MV-4-11 (cell line): ENCODE measurements at places on chromosomes 5 and 9.

GRCh38 chr9:79357194-79357593, 214.6 kb upstream of the TLE4 start:
- no peak for DNase-seq

DNA sequence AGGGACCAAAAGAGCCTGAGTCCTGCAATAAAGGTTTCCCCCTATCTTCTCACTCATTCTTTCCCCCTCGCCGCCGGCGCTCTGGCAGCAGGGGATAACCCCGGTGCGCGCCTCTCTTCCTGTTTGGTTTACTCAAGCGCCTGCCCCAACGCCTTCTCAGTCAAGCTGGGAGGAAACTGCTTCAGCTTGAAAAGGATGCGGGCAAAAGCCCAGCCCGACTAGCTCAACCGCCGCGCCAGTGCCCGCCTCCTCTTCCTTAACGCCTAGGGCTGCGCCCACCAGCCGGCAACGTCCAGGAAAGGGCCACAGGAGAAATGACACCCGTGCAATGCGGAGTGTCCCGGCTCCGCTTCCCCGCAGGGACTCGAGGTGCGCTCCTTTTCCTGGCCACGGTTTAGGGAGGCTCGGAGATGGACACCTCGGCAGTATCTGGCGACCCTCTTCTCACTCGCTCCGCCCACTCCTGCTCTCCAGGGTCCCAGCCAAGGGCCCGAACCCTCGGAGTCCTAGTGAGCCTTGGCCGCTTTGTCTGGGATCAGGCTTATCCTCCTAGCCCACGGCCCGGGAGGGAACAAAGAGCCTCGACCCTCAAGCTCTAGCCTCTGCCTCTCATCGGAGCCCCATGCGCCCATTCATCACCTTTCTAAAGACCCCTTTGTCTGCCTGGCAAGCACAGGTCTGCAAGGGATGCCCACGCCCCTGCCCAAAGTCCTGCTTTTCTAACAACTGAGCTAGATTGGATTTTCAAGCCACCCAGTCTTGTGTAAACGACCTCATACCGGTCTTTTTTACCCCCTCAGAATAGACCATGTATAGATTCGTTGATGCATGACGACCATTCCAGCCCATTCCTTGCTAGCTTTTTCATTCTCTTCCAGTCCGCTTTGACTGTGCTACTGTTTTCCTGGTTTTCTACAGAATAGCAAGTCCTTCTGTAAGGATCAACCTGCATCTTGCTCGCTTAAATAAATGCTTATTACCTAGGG, 2.0 kb downstream of the ST8SIA4 start:
- DNase-seq: peak; percentile 94

GRCh38 chr5:5584236-5584745, 161.8 kb downstream of the ICE1 start:
- no peak for DNase-seq

DNA sequence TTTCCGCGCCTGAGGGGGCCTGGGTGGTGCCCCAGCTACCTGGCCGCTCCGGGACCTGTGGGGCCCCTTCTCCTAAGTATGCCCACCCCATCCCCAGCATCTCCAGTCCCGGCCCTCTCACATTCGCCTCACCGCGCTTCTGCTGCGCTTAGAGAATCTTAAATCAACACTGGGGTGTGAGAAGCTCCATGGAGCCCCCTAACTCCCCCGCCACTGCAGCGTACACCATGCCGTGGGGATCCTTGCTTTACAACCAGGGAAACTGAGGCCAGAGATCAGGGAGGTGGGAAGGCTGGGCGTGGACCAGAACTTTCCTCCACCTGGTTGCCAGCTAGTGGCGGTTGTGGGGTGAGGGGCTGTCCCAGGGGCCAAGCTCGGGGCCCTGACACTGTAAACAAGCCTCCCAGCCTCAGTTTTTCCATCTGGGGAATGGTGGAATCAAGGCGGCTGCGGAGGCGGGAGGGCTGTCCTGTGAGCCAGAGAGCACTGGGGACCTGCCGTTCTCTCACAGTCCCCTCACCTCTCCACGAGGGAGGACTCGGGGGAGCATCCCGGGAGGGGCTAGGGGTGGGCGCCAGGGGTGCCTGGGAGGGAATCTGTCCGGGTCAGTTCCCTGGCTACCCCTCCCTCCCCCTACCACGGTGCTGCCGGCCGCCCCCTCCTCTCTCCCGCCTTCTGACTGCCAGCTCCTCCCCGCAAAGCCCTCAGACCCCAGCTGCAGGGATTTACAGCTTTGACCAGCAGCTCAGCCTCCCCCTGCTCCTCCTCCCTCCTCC, 161.2 kb downstream of the C9orf50 start:
- DNase-seq: no peak

- peak; percentile 76 for DNase-seq
These were observed 96.0 kb downstream of the GPR21 start for GRCh38 chr9:123129423-123129822.

GRCh38 chr5:17065458-17065857, 129.4 kb upstream of the MYO10 start:
- no peak for DNase-seq

- no peak for DNase-seq
These were observed 1.6 kb upstream of the SMIM32 start for GRCh38 chr5:136194576-136194975.
